ENCODE measurements at places on chromosomes 12 and 14.

- DNase-seq, result no peak
Observed at GRCh38 chr14:54374117-54374884, 22.5 kb upstream of the CDKN3 start.

- no peak for DNase-seq
Observed at GRCh38 chr12:40104461-40105264, 1.2 kb downstream of the SLC2A13 start.

- peak; percentile 80 for DNase-seq
Observed at GRCh38 chr14:21191809-21192446, 36.1 kb upstream of the OR5AU1 start.

GRCh38 chr14:105385322-105385637 lies 13.1 kb upstream of the TEX22 start:
- no peak for DNase-seq

DNA sequence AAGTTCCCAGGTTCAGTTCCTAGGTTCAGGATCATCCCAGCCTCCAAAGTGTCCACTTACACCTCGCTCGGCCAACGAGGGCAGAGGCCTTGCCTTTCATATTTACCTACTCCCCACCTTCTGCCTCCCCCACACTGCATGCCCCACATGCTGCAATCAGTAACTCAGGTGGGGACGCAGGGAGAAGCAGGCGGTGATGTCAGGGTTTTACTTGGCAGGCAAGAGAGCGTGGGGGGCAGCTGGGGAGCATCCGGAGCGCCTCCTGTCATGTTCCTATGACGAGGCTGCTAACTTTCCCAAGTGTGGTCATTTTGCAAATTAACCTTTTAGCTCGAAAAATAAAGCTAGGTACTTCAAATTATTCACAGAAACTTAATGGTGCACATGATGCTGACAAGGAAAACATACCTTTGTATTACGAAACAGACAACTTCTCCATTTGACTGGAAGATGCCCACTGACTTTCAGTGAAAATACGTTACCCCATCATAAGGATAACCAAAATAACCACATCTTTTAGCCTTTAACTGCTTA lies 53.8 kb downstream of the SETD3 start:
- DNase-seq, result no peak

DNA sequence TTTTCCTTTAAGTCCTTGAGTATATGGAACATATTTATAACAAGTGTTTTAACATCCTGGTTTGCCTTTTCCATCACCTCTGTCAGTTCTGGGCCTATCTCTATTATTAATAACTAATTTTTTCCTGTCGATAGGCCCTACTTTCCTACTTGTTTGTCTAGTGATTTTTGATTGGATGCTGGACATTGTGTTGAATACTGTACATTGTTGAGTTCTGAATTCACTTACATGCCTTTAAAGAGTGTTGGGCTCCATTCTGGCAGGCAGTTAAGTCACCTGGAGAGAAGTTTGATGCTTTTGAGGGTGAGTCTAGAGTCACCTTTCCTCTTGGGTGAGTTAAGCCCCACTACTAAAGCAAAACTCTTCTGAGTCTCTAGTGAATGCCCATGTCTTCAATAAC lies 77.5 kb upstream of the C14orf180 start:
- DNase-seq, result no peak

DNA sequence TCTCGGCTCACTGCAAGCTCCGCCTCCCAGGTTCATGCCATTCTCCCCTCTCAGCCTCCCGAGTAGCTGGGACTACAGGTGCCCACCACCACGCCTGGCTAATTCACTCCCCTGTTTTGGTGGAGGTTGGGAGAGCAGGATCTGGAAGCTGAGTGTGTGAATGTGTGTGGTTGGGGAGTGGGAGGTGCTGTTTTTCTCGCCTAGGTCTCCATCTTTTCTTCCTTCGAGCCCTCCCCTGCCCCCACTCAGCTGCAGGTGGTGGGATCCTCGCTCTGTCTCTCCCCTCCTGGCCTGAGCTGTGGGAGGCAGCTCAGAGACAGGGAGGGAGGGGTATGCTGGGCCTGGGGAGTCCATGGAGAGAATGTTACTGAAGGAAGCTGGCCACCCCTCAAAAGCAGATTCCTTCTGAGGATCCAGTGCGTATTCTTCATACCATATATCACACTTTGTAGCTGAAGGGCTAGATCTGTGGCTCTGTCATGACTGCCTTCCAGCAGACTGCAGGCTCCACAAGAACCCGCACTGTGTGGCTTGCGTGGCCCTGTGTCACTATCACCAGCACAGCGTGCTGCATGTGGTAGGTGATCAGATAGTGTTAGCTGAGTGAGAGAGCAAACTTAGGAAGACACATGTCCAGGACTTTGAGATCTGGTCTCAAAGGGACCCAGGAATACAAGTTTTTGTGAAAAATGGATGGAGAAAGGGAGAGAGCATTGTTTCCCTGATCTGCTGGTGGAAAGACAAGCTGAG lies 2.8 kb downstream of the KRT83 start:
- DNase-seq, result no peak

- no peak for DNase-seq
Observed at GRCh38 chr14:98114122-98114895, 1157.7 kb downstream of the BCL11B start.

- no peak for DNase-seq
Observed at GRCh38 chr14:103133210-103134140, 10.2 kb downstream of the TNFAIP2 start.

GRCh38 chr14:89654998-89655397 lies 238.0 kb upstream of the FOXN3 start:
- DNase-seq, result no peak

DNA sequence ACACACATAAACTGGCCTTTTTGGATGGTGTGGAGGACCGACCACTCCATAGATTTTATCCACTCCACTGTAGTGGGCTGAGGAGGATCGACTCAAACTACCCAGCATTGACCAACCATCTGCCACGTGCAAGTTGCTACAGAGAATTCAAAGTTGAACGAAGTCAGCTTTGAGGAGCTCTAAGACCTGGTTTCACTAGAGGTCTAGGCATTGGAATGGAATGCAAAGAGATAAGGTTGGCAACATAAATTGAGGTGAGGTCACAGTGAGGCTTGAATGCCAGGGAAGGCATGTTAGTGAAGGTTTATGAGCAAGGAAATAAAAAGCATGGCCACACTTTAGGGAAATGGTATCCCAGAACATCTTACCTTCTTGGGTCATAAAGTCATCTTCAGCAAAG lies 14.5 kb downstream of the VWF start:
- DNase-seq, result no peak

DNA sequence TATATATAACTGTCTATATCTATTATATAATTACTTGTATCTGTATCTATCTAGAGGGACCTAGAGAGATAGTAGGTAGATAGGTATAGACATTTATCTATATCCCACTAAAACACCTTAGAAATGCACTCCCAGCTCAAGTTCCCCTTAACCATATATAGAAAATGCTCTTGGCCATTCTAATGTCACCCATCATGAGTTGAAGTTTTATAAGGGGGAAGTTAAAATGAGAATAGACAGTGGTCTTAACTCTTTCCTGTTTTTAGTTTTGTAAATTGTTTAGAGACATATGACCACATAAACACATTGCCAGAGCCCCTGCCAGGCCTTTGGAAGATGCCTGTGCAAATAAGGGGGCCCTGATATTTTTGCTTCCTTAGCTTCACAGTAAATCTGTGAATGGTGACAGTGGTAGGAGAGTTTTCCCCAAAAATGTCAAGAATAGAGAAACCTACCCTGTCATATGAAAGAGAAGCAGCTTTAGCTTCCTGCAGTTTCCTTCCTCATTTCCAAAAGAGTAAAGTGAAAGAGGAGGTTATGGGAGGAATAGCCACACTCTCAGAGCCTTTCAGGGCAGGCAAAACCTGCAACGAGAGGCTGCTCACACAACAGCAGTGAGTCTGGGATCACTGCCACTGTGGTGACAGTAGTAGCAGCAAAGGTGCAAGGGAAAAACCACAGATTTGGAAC lies 45.5 kb downstream of the MGST1 start:
- no peak for DNase-seq

DNA sequence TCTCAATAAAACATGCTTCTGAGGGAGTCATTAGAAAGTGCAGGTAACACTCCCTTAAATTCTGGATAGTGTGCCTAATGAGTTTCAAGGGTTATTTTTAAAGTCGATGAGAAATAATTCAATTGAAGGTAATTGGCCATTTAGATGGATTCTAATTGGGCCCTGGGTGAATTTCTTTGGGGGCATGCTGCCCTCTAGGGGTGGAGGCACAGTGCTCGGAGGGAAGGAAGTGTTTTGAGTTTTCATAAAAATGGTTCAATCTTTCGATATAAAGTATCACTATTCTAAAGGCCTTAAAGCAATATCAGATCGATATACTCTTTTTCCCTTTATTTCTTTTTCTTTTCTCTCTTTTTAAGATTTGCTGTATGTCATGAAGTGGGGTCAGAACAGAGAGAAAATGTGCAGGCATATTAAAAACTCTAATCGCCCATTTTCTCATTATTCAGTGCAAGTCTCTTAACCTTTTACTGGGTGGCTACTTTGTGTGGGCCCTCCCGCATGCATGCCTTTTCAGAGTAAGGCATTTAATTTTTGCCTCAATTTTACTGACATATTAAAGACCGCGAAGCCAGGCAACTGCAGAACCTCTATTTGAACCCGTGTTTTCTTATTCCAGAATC lies 25.5 kb downstream of the NKX2-8 start:
- DNase-seq, result peak; percentile 41

DNA sequence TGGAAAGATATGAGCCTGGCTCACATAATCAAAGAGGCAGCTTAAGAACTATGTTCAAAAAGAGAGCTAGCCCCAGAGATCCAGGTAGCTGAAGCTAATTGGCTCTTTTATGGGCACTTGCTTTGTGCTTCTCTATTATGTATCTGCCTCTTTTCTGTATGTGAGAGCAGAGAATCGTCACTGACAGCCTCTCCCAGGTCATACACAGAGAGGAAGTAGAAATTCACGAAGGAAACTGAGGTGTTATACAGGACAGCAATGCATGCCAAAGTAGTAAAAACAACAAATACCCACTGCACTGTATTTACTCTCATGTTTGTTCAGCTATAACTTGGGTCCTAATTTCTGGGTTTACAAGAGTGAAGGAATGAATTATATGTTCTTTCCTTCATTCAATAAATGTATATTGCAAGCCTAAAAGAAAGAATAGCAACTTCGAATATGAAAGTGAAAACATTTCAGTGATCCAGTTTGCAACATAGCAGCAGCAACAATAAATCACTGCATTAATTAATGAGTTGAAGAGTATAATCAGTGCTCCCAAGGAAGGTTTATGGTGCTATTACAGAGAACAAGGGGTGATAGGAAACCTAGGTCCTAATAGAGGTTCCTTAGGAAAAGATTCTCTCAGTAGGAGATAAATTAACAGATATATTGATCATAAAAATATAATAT lies 47.1 kb upstream of the ATXN7L3B start:
- DNase-seq, result no peak

DNA sequence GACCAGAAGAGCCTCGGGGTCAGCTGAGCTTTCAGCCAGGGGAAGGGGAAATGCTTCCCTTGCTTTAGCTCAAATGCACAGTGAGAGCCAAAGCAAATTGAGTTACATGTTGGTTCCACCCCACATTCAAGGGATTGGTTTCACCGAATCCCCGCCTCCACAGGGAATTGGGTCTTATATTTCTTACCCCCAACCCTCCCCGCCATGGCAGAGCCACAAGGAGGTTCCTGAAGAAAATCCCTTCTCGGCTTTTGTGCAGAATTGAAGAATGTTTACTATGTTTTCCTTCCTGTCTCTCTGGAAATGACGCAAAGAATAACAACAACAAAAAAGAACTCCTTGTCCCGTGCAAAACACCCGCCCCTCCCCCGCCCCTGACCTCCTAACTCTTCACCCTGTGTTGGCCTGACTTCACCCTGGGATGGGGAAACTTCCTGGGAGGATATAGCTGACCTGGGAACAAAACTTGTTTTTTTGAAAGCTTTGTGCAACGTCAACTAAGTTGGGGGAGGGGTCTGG lies 21.9 kb upstream of the CIPC start:
- peak; percentile 51 for DNase-seq

DNA sequence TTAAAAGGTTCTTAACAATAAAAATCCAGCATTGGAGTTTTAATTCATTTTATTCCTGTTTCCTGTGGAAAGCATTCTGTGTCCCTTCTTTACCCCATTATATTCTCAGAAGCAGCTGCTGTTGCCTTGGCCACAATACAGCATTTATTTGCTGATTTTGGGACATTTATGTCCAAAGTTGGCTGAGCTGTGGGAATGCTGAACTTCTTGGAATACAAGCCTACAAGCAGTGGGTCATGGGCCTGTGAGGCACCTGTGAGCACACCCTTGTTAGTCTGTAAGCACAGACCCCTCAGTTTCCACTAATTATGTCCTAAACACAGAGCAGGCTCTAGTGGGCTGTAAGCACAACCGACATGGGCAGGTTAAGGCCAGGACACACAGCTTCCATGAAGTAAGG lies 122.2 kb upstream of the IGF1 start:
- no peak for DNase-seq

DNA sequence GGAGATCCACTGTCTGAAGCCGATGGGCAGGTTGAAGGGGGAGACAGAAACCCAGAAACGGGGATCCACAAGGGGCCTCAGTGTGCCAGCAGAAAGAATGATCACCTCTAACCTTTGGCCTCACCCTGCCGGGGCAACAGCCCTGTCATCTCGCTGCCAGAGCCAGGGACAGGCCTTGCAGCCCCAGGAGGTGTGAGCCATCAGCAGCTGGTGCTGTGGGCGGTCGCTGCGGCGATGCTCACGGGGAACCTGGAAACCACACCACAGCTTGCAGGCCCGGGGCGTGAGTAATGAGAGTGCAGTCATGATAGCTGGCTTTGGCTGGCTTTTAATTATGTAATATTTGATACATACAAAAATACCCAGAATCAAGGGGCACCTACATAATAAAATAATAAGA lies 4.7 kb upstream of the TTC7B start:
- DNase-seq, result no peak

DNA sequence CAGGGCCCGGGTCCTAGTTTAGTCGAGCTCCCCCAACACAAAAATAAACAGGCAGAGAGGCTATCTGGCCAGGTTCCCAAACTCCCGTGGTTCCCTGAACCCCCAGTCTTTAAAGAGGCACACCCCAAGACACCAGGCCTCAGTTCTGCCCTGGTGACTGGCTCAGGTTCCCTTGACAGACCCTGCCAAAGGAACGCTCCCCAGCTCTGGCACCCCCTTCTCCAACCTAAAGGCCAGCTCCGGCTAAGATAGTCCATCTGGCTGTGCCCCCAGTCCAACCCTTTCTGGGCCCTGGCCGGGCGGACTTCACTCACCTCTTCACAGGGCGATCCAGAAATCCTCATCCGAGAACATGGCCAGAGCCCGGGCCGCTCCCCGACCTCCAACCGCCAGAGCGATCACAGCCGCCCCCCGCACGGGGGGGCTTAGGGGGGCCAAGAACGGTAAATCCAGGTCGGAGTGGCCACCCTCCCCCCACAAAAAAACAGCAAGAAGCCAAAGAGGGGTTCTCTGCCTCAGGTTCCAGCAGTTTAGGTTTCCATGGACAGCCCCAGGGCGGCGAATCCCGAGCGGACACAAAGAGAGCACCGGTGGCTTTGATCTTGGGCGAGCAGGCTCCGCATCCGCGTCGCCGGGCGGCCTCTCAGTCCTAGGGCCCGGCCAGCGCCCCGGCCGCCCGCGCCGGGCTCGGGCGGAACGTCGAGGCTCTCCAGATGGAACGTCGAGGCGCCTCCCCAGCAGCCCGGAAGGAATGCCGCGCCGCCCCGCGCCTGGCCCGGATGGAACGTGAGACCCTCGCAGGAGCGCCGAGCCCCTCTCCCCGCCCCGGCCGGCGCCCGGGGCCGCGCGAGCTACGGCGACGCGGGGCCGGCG lies 1.1 kb downstream of the KMT2D start:
- DNase-seq, result peak; percentile 73

- DNase-seq, result no peak
Observed at GRCh38 chr12:68352067-68352466, 19.9 kb upstream of the MDM1 start.

GRCh38 chr12:42124764-42125387 lies 19.8 kb downstream of the GXYLT1 start:
- no peak for DNase-seq

- peak; percentile 30 for DNase-seq
Observed at GRCh38 chr14:25411781-25412757, 362.1 kb upstream of the STXBP6 start.
